Muscle of leg (tissue), 16 donors: ENCODE measurements at places on chromosomes 16 and 17. TPM values are rescaled to one million over a fixed set of nuclear protein-coding genes. Genes with fewer than 3 reads are reported as not detected.

GRCh38 chr17:17088086-17088485, 45.8 kb downstream of the MPRIP start:
- no peak overlapping the region for H3K4me3 ChIP-seq
- peaks cover 69% of the 10 kb centered on the region for H3K4me1 ChIP-seq
- H3K27me3 ChIP-seq: no peaks in the 10 kb centered on the region
- H3K36me3 ChIP-seq: peaks cover 72% of the 10 kb centered on the region
- H3K27ac ChIP-seq: no peak overlapping the region

DNA sequence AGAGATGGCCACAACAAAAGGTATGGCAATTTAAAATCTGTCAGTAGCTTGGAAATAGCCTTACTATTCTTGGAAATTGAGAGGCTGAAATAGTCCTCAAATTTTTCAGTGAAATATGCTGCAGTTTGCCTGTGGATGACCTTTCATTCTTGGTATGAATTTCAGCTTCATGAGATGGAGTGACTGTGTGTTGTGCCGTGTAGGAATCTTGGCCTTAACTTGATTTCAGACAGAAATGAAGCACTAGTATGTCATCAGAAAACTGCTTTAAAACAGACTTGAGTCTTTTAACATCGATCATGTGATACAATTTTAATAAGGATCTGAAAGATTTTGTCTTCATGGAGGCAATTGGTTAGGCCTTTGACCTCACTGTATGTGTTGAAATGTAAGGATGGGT, 247.2 kb downstream of the CNTNAP4 start:
- no peaks in the 10 kb centered on the region for H3K36me3 ChIP-seq
- H3K4me3 ChIP-seq: no peak overlapping the region
- peak; percentile 15 for DNase-seq
- H3K27me3 ChIP-seq: no peaks in the 10 kb centered on the region

DNA sequence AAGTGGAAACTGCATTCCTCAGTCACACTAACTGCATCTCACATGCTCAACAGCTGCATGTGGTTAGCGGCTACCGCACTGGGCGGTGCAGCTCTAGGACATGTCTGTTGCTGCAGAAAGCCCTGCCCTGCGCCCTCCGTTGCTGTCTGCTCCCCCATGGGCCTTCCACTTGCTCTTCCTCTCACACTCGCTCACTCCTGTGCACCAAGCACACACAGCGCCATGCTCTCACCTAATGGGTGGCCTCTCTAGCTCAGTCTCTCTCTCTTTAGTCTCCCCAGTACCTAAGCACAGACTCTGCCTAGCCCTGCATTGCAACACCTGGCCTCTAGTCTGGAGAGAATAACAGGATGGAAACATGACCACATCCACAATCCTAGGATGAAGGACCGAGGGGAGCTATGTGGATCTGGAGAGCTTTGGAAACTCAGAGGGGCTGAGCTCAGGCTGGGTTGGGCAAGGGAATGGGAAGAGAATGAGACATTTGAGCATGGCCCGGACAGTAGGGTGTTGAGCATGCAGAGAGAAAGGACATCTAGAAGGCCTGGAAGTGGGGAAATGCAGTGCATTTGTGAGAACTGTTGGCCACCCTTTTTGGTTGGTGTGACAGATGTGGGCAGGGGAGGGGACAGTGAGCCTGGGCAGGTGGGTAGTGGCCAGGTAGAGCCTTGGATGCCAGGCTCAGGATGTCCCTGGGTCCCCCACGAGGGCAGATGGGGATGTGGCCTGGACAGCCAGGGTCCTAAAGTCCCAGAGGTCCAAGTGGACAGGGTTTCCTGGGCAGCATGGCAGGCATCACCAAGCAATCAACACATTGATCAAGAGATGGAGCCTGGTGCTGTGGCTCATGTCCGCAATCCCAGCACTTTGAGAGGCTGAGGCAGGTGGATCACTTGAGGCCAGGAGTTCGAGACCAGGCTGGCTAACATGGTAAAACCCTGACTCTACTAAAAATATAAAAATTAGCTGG, 16.1 kb downstream of the SGCA start:
- H3K27ac ChIP-seq: peak overlapping the region; percentile 70
- H3K27me3 ChIP-seq: no peaks in the 10 kb centered on the region
- H3K36me3 ChIP-seq: peaks cover 20% of the 10 kb centered on the region
- no peak overlapping the region for H3K4me3 ChIP-seq
- DNase-seq: peak; percentile 77

GRCh38 chr16:4612977-4613635, 1.6 kb downstream of the UBALD1 start:
- H3K27ac ChIP-seq: peak overlapping the region; percentile 13
- H3K4me3 ChIP-seq: peak overlapping the region; percentile 57
- H3K27me3 ChIP-seq: no peaks in the 10 kb centered on the region
- peaks cover 43% of the 10 kb centered on the region for H3K4me1 ChIP-seq
- peaks cover 13% of the 10 kb centered on the region for H3K36me3 ChIP-seq

GRCh38 chr17:57553991-57554825, 190.9 kb downstream of the CCDC182 start:
- peaks cover 43% of the 10 kb centered on the region for H3K27me3 ChIP-seq
- DNase-seq: peak; percentile 70
- H3K4me3 ChIP-seq: no peak overlapping the region
- H3K36me3 ChIP-seq: no peaks in the 10 kb centered on the region
- H3K4me1 ChIP-seq: peaks cover 51% of the 10 kb centered on the region
- H3K27ac ChIP-seq: peak overlapping the region; percentile 72

GRCh38 chr17:77373299-77374169, 232.8 kb downstream of the SEC14L1 start:
- H3K4me3 ChIP-seq: peak overlapping the region; percentile 56
- H3K36me3 ChIP-seq: peaks cover 5% of the 10 kb centered on the region

DNA sequence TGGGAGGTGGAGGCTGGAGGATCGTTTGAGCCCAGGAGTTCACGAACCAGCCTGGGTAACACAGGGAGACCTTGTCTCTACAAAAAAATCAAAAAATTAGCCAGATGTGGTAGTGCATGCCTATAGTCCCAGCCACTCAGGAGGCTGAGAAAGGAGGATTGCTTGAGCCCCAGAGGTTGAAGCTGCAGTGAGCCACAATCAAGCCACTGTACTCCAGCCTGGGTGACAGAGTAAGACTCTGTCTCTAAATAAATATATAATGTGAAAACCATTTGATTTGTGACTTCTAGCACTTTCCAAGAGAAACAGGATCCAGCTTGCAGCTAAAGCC, 459.1 kb downstream of the SOX9 start:
- no peak for DNase-seq
- no peak overlapping the region for H3K27ac ChIP-seq
- no peaks in the 10 kb centered on the region for H3K36me3 ChIP-seq
- H3K4me3 ChIP-seq: no peak overlapping the region

DNA sequence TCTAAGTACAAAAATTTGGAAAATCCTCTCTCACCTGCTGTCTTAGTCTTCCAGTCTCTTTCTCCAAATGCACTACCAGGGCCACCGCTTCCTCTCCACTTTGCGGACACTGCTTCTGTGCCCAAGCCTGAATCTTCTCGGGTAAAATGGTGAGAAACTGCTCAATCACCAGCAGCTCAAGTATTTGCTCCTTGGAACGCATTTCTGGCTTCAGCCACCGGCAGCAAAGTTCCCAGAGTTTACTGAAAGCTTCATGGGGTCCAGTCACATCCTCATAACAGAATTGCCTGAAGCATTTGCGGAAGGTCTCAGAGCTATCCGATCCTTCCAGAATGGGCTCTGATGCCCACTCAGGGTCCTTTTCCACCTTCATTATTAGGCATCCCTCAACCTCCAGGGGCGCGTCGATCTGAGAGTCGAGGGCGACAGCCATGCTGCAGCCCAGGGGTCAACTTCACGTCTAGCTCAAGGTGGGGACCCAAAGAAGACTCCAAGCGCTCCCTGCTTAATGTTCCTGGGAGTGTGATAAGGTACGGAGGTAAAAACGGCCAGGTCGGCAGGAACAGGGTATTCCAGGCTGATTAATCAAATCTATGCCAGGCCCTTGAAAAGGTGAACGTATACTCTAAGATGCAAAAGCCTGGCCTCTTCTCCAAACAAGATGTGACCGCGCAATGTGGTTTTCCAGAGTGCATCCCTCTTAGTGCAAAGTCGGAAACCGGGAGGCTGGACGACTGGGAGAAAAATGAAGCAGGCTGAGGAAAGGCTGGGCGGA, 763 bp downstream of the ZKSCAN2 start:
- H3K27me3 ChIP-seq: no peaks in the 10 kb centered on the region
- peak; percentile 27 for DNase-seq
- H3K27ac ChIP-seq: peak overlapping the region; percentile 97
- peak overlapping the region; percentile 85 for H3K4me3 ChIP-seq
- H3K4me1 ChIP-seq: peaks cover 17% of the 10 kb centered on the region
- peaks cover 22% of the 10 kb centered on the region for H3K36me3 ChIP-seq

- H3K4me1 ChIP-seq: peaks cover 9% of the 10 kb centered on the region
- H3K27ac ChIP-seq: no peak overlapping the region
- H3K4me3 ChIP-seq: no peak overlapping the region
- DNase-seq: no peak
- no peaks in the 10 kb centered on the region for H3K27me3 ChIP-seq
Measured at GRCh38 chr17:28324267-28324745, 5.3 kb downstream of the TMEM97 start.

Gene BOLA2B
- total RNA-seq: 81.7 TPM

Gene PERCC1
- total RNA-seq: 0.13 TPM

Gene SOX8
- total RNA-seq: 31.1 TPM

Gene SDR42E2
- total RNA-seq: not detected

Gene CDR2
- total RNA-seq: 15.3 TPM

Gene ATAD5
- 3.1 TPM for total RNA-seq

Gene NECAB2
- total RNA-seq: 0.22 TPM

Gene KRT16
- not detected for total RNA-seq

Gene ZNF423
- total RNA-seq: 15.8 TPM

Gene KRT33B
- 0.09 TPM for total RNA-seq

Gene HID1
- 2.7 TPM for total RNA-seq

Gene TNFRSF13B
- total RNA-seq: not detected
